Esophagus muscularis mucosa (tissue), 4 donors: ENCODE measurements at places on chromosomes 7 and 10.

DNA sequence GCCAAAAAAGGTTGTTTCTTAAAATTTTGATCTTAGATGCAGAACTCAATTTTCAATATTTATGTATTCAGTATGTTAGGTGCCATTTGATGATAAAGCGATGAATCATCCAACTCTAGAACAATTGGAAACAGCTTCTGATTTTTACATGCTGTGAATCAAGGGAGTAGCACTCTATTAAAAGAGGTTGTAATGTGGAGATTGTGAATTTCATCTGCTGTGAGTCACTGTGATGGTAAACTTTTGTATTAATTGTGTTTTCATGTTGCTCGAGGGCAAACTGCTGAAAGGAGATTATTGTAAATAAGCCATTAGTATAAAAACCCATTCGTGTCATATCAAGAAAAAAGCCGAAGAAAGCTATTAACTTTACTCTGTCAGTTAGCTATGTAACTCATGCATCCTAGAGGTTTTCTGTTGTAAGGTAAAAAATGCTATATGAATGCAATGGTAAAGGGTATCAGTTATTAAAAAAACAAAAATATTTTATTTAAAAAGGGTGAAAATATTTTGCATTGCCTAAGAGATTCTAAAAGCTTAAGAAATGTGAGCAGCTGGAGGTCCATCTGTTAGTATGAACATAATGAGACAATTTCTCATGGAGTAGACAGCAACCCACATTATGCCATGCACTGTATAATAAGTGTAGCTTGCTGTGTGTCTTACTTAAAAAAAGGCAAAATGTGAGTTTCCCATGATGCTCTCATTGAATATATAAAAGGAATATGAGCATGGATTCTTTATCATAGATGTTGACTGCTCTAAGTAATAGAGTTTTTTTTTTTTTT lies 511.0 kb upstream of the PCDH15 start:
- no peak for DNase-seq

GRCh38 chr10:71845410-71846405 lies 5.3 kb downstream of the PSAP start:
- DNase-seq: no peak

GRCh38 chr7:141866974-141867373 lies 25.7 kb upstream of the PRSS37 start:
- DNase-seq: no peak

- DNase-seq: no peak
These were observed 232.0 kb downstream of the CCDC3 start for GRCh38 chr10:12769323-12770044.

GRCh38 chr10:83603708-83604107 lies 535.6 kb upstream of the GHITM start:
- DNase-seq: no peak

DNA sequence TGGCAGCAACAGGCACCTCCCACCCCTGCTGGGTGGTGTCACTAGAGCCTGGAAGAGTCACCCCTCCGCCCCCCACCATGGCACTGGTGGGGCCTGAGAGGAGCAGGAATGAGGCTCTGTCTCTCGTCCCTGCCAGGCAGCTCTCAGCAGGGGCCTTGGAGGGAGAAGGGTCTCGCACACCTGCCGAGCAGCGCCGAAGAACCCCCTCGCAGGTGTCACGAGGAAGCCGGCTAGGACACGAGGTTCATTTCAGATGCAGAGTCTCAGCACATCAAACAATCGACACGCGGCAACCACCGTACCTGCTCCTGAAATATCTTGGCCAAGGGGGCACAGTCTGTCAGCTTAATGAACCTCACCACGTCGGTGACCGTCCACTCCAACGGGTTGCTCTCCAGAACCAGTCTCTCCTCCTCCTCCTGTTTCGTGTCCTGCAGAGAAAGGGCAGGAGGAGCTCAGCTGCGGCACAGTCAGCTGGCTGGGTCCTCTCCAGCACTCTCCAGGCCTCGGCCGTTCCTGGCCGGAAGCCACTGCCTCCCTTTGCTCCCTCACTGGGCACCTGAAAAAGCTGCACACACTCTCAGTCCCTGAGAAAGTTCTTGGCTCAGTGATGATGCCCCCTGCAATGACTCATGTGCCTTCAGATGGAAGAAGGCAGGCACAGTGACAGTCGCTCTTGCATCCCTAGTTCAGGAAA lies 240.1 kb downstream of the SFMBT2 start:
- DNase-seq: no peak

- no peak for DNase-seq
These were observed 17.3 kb downstream of the OPALIN start for GRCh38 chr10:96341219-96342182.

GRCh38 chr10:129790715-129791446 lies 173.2 kb downstream of the EBF3 start:
- DNase-seq: no peak

GRCh38 chr7:158814637-158815036 lies 14.7 kb downstream of the ESYT2 start:
- DNase-seq: no peak

DNA sequence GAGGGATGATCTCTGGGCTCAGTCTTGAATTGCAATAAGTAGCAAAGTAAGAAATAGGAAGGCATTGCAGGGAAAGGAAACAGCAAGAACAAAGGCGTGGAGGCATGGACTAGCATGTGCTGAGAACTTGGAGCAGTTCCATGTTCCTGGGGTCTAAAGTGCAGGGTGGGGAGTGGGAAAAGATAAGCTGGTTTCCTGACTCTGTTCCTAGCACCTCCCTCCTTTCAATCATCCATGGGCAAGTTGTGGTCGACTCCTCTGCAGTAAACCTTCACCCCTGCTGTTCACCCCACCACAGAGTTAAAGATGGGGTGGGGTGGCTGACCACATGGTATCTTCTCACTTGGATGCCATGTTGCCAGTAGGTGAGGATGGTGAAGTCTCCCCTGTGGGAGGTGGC lies 29.6 kb downstream of the RPS24 start:
- DNase-seq: no peak
